CD8-positive, alpha-beta memory T cell (primary cell): ENCODE measurements at places on chromosomes 5 and 9.

DNA sequence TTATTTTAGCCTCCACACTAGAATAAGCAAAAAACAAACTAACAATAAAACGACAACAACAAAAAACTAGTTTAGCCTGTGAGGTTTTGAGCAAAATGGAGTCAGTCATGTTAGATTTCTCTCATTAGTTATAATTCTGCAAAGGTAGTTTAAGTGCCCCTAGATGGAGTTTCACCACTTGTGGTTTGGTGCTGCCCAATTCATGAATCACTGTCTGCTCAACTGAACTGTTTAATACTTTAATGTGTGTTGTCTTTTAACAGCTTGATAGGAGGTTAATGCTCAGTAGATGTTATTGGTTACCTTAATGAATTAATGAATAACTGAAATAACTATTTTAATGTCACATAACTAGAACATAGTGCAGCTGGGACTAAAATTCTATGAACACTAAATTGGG, 3.5 kb upstream of the PLAA start:
- no peak for DNase-seq

DNA sequence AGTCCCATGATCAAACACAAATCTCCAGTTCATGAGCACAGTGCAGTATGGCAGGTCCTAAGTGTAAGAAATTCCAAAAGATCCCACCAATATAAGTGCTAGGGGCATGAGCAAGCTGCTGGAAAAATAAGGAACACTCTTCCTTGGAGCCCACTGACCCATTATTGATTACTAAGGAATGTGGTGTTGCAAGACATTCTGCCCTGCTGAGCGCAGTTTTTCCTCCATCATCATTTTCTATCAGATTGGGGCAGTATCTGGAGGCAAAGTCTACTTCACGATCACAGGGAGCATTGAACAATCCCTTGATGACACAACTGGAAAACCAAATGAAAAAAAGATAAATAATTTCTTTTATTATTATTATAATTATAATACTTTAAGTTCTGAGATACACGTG, 129.2 kb downstream of the UGCG start:
- no peak for DNase-seq

- DNase-seq, result no peak
These were observed 50.7 kb upstream of the ARRDC3 start for GRCh38 chr5:91433861-91434260.

- DNase-seq, result no peak
These were observed 7.9 kb downstream of the GABRP start for GRCh38 chr5:170791325-170791954.

- no peak for DNase-seq
These were observed 102.6 kb upstream of the COL5A1 start for GRCh38 chr9:134538856-134539566.

DNA sequence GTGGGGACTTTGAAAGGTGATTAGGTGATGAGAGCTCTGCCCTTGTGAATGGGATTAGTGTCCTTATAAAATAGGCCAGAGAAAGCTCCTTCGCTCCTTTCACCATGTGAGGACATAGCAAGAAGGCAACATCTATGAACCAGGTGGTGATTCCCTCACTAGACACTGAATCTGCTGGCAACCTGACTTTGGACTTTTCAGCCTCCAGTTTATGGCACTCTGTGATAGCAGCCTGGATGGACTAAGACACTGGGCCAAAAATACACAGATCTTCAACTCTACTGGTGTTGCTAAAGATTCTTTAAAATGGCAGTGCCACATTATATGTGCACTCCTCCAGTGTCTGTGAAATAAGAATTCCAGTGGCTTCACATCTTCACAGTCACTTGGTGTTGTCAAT, 41.2 kb upstream of the COL15A1 start:
- no peak for DNase-seq

DNA sequence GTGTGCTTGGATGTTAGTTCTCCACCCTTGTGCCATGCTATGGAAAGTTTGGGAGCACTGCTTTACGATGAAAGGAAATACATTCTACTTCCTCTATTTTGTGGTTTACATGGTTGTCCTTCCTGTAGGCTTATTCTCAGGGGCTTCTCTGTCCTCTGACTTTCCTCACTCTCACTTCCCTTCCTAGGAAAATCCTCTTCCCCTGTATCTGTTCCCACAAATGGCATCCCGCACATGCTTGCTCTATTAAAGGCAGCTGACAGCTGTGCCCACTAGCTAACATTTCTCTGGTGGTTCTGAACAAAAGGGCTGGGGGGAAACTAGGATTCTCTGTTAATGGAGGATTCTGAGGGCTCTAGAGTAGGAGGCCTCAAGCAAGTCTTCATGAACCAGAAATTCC, 52.4 kb downstream of the FAM170A start:
- no peak for DNase-seq

- no peak for DNase-seq
These were observed 183.9 kb downstream of the SLIT3 start for GRCh38 chr5:169116961-169117461.

DNA sequence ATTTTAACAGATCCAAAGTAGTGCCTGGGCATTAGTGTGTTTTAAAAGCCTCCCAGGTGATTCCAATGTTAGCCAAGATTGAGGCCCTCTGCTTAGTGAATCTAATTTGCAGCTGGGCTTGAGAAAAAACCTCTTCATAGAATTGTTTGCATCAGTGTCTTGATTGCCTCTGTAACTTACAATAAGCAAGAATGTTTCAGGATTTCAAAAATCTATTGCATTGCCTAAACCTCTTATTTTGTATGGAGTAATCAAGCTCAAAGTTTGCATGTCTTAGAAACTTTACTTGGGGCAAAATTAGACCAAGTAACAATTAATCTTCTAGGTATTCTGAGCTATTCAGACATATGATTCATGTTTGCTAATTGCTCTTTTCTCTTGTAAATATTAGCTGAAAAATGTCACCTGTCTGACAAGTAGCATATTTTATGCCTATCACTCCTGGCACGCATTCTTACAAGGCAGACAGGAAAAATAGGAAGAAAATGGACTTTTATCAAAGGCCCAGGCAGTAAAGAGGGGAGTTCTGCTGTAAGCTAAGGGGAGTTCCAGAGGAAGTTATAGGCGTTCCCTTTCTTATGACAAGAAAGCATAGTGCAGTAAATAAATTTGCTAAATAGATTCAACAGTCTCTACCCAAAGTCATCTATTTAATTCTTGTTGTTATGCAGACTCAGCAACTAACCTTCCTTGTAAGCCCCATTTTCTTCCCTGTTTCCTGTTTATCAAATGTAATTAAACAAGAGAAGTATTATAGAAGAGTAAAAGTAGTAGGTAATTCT, 21.0 kb downstream of the PDCD1LG2 start:
- DNase-seq, result no peak
